Left lung (tissue), 14 donors: ENCODE measurements at places on chromosomes 12 and 14.
A peak's percentile ranks its signal among the peaks of the same experiment; 100 is the strongest.

- H3K4me3 ChIP-seq, result no peak overlapping the region
- no peak overlapping the region for H3K27ac ChIP-seq
- no peaks in the 10 kb centered on the region for H3K27me3 ChIP-seq
- no peaks in the 10 kb centered on the region for H3K36me3 ChIP-seq
Measured at GRCh38 chr12:108784270-108784669, 53.0 kb upstream of the CORO1C start.

DNA sequence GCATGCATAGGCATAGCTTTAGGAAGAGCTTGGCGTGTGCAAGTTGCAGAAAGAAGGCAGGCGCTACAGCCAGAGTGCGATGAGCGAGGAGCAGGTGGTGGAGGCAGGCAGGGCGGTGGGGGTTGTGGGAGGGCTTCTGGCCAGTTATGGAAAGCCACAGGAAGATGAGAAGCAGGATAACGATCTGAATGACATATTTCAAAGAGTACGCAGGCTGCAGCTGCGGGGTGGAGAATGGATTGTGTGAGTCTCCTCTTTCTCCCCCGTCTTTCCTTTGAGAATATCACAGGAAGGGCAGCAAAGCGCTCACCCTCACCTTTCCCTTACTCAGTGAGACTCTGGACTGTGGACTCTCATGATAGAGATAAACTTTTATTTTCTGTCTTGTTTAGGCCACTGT lies 48.7 kb upstream of the PLXNC1 start:
- H3K27me3 ChIP-seq, result peaks cover 30% of the 10 kb centered on the region
- no peaks in the 10 kb centered on the region for H3K36me3 ChIP-seq
- no peak overlapping the region for H3K27ac ChIP-seq

GRCh38 chr14:75450381-75451276 lies 22.8 kb downstream of the JDP2 start:
- peaks cover 93% of the 10 kb centered on the region for H3K4me1 ChIP-seq
- DNase-seq, result no peak
- H3K27ac ChIP-seq, result no peak overlapping the region
- no peaks in the 10 kb centered on the region for H3K27me3 ChIP-seq

- no peaks in the 10 kb centered on the region for H3K36me3 ChIP-seq
- peak overlapping the region; percentile 39 for H3K4me3 ChIP-seq
- DNase-seq, result no peak
- peak overlapping the region; percentile 94 for H3K27ac ChIP-seq
- no peaks in the 10 kb centered on the region for H3K27me3 ChIP-seq
Measured at GRCh38 chr12:13198876-13199275, 2.4 kb downstream of the EMP1 start.

- H3K4me1 ChIP-seq, result no peaks in the 10 kb centered on the region
- H3K27ac ChIP-seq, result no peak overlapping the region
Measured at GRCh38 chr12:108048686-108049085, 80.4 kb upstream of the WSCD2 start.

GRCh38 chr14:50906326-50907065 lies 34.6 kb downstream of the ABHD12B start:
- no peaks in the 10 kb centered on the region for H3K27me3 ChIP-seq
- no peak overlapping the region for H3K4me3 ChIP-seq
- no peak overlapping the region for H3K27ac ChIP-seq
- DNase-seq, result no peak
- no peaks in the 10 kb centered on the region for H3K4me1 ChIP-seq

DNA sequence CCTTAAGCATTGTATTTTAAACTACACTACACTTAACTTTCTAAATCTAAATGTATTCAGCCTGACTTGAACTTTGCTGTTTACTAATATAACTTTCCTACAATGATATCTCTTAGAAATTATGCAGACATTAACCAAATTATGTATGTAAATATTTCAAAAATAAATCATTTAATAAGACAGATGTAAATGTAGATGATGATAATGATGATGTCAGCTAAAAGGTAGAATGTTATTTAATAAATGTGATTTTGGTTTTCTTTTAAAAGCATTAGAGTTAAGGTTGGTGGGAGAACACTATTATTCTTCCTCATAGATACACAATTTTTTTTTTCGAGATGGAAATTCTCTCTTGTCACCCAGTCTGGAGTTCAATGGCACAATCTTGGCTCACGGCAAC lies 10.1 kb downstream of the TAS2R43 start:
- DNase-seq, result no peak
- H3K4me1 ChIP-seq, result no peaks in the 10 kb centered on the region
- no peaks in the 10 kb centered on the region for H3K36me3 ChIP-seq
- no peak overlapping the region for H3K27ac ChIP-seq

DNA sequence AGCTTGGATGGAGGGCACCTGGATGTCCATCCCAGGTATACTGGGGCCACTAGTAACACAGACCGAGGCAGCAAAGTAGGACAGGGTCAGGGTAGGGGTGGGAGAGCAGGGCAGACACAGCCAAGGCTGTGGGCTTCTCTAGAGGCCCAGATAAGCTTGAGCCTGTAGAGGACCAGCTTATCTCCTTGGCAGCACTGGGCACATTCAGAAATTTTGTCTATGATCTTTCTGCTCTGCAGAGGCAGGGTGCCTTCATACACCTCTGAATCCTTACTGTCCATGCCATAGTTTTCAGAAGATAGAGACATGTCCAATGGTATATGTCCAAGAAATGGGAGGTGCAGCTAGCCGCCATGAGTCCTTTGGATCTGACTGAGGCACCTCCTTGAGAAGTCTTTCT lies 26.4 kb upstream of the USP15 start:
- DNase-seq, result no peak
- H3K27me3 ChIP-seq, result no peaks in the 10 kb centered on the region
- no peaks in the 10 kb centered on the region for H3K36me3 ChIP-seq
- H3K4me1 ChIP-seq, result no peaks in the 10 kb centered on the region
- H3K4me3 ChIP-seq, result no peak overlapping the region

- no peaks in the 10 kb centered on the region for H3K4me1 ChIP-seq
- H3K4me3 ChIP-seq, result no peak overlapping the region
- H3K27ac ChIP-seq, result no peak overlapping the region
- H3K27me3 ChIP-seq, result no peaks in the 10 kb centered on the region
- DNase-seq, result no peak
Measured at GRCh38 chr12:56010111-56010570, 10.7 kb upstream of the IKZF4 start.

GRCh38 chr12:6319446-6319845 lies 9.0 kb downstream of the PLEKHG6 start:
- H3K36me3 ChIP-seq, result no peaks in the 10 kb centered on the region
- peaks cover 35% of the 10 kb centered on the region for H3K4me1 ChIP-seq
- H3K27ac ChIP-seq, result no peak overlapping the region

DNA sequence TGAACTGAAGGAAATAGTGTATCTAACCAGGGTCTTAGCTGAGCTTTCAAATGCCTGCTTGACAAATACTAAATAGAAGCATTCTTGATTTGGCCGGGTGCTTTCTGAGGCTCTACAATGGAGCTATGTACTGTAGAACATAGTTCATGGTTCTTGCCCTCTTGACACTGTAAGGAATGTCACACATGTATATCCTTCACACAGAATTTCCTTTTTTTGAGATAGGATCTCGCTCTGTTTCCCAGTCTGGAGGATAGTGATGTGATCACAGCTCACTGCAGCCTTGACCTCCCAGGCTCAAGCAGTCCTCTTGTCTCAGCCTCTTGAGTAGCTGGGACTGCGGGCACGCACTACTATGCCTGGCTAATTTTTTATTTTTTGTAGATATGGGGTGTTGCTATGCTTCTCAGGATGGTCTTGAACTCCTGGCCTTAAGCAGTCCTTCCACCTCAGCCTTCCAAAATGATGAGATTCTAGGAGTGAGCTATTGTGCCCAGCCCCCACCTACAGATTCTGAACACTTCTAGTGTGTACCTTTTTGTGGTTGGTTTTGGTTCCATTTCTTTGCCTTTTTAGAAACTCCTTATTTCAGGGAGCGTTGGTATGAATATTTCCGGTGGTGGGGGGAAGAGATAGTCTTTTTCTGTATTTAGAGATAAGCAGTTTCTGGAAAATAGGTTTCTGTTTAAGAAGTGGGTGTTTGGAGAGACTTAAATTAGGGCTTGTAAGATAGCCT lies 4.2 kb downstream of the MLXIP start:
- DNase-seq, result no peak
- H3K4me1 ChIP-seq, result peaks cover 77% of the 10 kb centered on the region
- H3K27ac ChIP-seq, result no peak overlapping the region
- H3K27me3 ChIP-seq, result no peaks in the 10 kb centered on the region
- H3K4me3 ChIP-seq, result peak overlapping the region; percentile 65

- H3K4me1 ChIP-seq, result no peaks in the 10 kb centered on the region
- no peaks in the 10 kb centered on the region for H3K27me3 ChIP-seq
- H3K36me3 ChIP-seq, result no peaks in the 10 kb centered on the region
- no peak overlapping the region for H3K27ac ChIP-seq
Measured at GRCh38 chr12:28777603-28778365, 371.3 kb upstream of the FAR2 start.

DNA sequence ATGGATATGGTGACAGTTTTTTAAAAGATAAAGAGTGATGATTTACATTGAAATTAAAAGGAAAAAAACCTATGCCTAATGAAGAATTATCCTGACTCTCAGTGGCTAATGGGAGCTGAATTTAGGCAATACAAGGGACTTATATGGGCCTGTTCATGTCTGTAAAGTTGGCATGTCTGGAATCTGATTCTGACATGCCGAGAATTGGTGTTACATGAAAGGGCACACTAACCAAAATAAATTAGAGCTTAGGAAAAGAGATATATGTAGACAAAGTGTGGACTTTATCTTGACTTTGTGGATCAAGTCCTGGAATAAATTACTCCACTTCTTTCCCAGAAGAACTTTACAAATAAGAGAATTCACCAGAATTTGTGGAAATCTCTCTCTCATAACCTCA lies 1.1 kb downstream of the TDG start:
- H3K36me3 ChIP-seq, result no peaks in the 10 kb centered on the region
- peak overlapping the region; percentile 97 for H3K27ac ChIP-seq
- H3K4me1 ChIP-seq, result peaks cover 68% of the 10 kb centered on the region
- H3K27me3 ChIP-seq, result no peaks in the 10 kb centered on the region

DNA sequence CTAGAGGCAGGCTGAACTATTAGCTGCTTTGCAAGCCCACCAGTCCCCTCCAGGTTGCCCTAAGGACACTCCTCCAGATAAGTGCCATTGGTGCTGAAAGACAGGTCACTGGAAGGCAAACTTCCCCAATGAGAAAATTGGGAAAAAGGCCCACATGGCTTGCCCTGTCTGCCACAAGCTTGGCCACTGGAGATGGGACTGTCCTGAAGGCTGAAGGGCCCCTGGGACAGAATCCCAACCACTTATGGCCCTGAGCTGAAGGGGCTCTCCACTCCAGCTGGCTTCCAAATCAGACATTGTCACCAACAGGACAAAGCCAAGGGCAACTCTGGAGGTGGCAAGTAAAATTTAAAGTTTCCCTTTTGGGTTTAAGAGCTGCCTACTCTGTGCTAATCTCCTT lies 12.2 kb upstream of the DHRS2 start:
- no peaks in the 10 kb centered on the region for H3K27me3 ChIP-seq
- no peaks in the 10 kb centered on the region for H3K36me3 ChIP-seq
- H3K4me3 ChIP-seq, result no peak overlapping the region
- no peak for DNase-seq
- H3K27ac ChIP-seq, result no peak overlapping the region

DNA sequence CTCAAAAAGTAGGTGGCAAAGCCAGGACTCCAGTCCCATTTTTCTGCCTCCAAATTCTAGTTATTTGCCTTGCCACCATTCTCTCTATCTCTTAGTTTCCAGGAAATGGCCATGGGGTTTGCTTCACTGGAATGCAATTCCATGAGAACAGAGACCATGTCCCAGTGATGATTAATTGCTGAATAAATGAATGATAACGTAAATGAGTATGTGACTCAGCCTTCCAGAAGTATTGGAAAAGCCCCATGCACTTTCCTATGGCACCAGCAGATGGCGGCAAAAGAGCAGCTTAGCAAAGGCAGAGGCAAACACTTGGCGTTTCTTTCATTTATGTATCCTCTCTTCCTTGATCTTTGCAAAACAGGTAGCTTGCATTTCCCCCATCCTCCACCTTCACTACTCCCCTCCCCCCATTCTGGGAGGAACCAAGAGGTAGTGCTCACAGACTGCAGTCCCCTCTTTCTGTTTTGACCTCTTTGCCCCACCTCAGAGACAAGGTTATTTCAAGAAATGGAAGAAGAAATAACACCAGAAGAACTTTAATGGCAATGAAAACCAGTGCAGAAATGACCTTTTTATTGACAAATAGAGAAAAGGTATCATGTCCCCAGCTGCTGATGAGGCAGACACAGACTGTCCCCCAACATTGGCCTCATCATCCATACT lies 21.3 kb downstream of the TBX3 start:
- peaks cover 53% of the 10 kb centered on the region for H3K27me3 ChIP-seq
- DNase-seq, result peak; percentile 52
- H3K4me1 ChIP-seq, result peaks cover 4% of the 10 kb centered on the region

GRCh38 chr12:124036657-124037109 lies 63.7 kb downstream of the ZNF664 start:
- DNase-seq, result peak; percentile 50
- H3K36me3 ChIP-seq, result no peaks in the 10 kb centered on the region
- H3K27ac ChIP-seq, result no peak overlapping the region

DNA sequence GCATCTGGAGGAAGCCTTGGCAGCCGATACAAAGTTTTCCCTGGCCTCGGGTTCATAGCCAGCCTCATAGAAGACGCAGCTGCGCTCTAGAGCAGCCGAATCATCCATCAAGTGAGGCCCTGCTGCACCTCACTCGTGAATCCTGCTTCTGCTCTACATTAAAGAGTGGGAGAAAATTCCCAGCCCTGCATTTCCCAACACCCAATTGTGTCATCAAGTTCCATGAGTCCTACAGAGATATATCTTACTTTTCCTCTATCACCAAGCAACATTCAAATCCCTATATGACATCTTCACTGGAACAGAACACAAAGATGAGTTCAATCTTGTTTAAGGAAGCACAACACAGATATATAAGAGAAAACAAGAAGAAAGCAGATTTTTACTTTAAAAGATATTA lies 139.3 kb downstream of the TTC7B start:
- H3K27ac ChIP-seq, result peak overlapping the region; percentile 45
- H3K27me3 ChIP-seq, result no peaks in the 10 kb centered on the region
- DNase-seq, result no peak
- H3K36me3 ChIP-seq, result peaks cover 2% of the 10 kb centered on the region
- peaks cover 3% of the 10 kb centered on the region for H3K4me1 ChIP-seq

GRCh38 chr12:66008985-66009384 lies 121.6 kb downstream of the LLPH start:
- H3K27ac ChIP-seq, result no peak overlapping the region
- H3K4me3 ChIP-seq, result no peak overlapping the region
- no peaks in the 10 kb centered on the region for H3K36me3 ChIP-seq
- no peak for DNase-seq
- H3K27me3 ChIP-seq, result no peaks in the 10 kb centered on the region
